ENCODE measurements at places on chromosomes 7 and 10. TPM values are rescaled to one million over a fixed set of nuclear protein-coding genes. Genes with fewer than 3 reads are reported as not detected.

HOXA7 gene
- not detected for total RNA-seq

PTPRN2 gene
- total RNA-seq, result 3.0 TPM

ZNF365 gene
- 0.70 TPM for total RNA-seq

TSPAN12 gene
- total RNA-seq, result 2.0 TPM

SEMA4G gene
- 0.53 TPM for total RNA-seq

GCK gene
- 1.6 TPM for total RNA-seq

CPEB3 gene
- total RNA-seq, result 0.68 TPM

Measured in smooth muscle cell of the coronary artery (primary cell).